ENCODE measurements at places on chromosomes 13 and 19.

DNA sequence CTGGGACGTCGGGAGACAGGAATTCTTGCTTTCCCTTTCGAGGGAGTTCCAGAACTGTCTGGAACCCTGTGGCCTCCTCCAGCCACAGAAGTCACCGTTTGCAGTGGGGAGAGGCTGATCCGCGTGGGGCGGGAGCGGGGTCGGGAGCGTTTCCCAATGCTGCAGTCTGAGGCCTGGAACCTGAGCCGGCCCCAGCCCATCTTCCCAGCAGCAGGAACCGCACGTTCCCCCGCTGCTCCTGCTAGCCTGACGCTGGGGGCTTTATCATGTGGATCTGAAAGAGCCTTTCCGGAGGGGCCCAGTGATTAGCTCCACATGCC is 13.4 kb downstream of the DPP9 start:
- no peak for DNase-seq

DNA sequence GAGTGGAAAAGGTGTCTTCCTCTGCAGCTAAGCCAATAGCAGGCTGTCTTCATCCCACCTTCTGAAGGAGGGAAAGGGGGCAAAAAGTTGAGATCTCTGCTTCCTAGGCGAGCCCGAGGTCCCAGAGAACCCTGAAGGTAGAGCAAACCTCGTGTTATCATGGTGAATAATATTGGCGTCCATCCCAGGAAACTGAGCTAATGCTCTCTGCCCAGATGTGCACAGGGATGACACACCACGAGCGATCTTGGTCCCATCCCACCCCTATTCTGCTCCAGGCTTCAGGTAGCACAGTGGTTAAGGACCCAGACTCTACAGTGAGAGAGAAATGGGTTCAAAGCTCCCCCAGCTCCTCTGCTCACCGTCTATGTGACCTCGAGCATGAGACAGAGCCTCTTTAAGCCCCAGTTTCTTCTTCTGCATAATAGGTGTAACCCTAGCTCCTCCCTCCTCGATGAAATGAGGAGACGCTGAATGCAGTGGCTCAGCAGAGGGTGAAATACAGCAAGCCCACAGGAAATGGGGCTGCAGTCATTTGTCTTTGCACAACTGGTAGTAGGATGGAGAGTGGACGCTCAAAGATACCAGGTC is 9.9 kb upstream of the CEACAM20 start:
- DNase-seq = no peak

GRCh38 chr13:108769213-108770070 is 140.0 kb downstream of the MYO16 start:
- no peak for DNase-seq

DNA sequence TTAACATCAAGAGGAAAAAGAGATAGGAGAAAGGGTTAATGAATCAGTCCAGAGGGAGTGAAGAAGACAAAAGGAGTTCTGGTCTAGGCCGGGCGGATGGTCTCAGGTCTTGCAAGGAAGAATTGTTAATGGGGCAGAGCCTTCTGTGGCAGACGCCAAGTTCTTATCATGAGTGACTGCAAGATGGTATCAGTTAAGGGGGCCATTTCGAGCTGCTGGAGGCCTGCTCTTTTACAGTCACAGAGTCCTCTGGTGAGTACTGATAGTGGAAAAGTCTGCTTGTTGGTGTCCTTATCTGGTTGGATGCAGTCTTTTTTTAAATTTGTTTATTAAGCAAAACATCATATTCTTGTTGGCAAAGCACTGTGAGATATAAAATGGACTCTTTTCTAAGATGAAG is 590.9 kb upstream of the SGCG start:
- no peak for DNase-seq

DNA sequence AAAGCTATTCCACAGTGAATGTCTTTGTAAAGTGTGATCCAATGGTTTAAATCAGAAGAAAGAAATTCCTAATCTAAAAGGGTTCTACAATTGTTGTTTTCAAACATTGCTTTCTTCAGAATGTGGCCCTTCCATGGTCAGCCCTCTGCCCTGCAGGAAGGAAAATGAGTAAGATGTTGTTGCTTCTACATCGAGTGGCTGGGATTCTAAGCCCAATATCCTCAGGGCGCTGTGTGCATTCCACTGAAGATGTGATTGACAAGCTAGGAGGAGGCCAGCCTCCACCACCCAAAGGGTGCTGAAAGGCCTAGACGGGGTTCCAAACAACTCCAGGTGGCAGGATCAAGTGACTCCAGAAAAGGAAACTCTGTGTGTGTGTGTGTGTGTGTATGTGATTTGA is 316.9 kb upstream of the TSHZ3 start:
- DNase-seq = no peak

GRCh38 chr19:12034198-12034597 is 1.3 kb downstream of the ZNF433 start:
- no peak for DNase-seq

DNA sequence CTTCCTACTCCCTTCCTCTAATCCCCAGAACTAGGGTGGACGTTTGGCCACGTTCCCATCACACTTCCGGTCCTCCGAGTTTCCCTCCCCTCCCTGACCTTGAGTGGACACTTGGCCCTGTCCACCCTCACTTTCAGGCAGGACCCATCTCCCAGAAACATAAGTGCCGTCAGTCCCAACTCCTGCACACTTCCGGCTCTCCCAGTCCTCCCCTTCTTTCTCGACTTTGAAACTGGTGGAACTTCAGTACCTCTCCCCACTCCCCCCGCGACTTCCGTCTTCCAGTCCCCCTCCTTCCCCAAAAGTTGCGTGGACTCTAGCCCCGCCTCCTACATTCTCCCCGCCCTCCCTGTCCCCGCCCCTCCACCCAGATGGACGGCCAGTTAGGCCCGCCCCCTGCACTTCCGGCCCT is 278 bp upstream of the ZNF274 start:
- peak; percentile 90 for DNase-seq

DNA sequence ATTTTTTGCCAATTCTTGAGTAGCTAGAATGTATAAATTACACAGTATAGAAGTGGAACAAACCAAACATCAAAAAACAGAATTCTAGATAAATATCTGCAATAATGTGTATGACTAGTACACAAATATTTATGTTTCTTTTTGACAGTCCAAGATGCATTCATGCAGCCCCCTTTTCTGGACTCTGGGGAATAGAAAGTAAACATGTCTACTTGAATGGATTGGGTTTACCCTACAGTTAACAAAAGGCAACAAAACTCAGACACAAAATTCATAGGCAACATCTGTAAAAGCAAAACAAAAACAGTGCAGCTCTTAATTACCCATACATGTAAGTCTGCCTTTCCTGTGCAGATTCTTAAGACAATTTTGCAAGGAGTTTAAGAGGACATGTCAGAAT is 419.4 kb upstream of the DACH1 start:
- no peak for DNase-seq

GRCh38 chr13:30880856-30881155 is 25.3 kb upstream of the MEDAG start:
- no peak for DNase-seq

- no peak for DNase-seq
Measured at GRCh38 chr19:44682807-44683206, 11.5 kb downstream of the CEACAM19 start.

- no peak for DNase-seq
Measured at GRCh38 chr13:39023316-39023715, 14.6 kb downstream of the PROSER1 start.

DNA sequence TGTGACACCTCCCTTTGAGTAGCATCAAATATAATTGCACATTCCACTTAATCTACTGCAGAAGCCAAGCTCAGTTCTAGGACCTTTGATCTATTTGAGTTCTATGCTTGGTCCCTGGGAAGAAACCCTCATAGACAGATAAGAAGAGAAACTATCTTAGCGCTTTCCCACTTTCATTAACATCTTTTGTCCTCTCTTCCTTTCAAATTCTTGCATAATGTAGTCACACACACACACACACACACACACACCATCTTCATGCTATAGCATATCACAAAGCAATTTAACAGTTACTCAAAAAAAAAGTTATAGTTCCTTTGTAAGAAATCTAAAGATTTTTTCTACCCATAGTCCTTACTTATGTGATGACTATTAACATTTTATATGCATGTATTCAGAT is 735.9 kb upstream of the PCDH9 start:
- no peak for DNase-seq

DNA sequence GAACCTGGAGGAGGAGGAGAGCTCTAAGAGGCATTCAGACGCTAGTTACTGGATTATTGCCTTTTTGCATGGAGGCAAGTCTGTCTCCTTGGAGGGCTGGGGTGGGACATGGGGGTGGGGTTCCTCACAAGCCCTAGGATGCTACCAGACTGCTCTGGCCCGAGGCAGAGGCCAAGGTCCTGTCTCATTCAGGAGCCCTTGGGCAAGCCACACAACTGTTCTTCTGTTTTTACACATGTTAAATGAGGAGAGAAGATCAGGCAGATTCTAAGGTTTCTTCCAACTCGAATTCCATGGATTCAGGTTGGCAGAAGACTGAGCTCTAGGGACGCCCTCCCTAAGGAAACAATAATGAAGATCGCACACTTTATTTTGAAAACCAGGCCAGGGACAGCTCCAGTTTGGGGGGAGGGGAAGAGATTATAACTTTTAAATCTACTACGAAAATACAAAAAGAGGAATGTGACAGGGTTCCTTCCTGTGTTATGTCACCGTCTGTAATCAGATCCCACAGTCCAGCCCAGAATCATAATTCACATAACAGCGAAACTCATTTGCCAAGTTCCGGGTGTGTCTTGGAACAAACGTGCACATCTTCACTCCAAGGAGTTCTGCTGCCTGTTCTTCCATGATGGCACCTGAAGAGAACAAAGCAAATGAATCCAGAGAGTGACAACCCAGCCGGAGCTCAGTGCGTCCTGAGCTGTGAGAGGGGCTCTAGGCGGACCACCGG is 25.2 kb downstream of the IL17D start:
- no peak for DNase-seq

GRCh38 chr19:49680421-49681351 is 3.6 kb downstream of the PRMT1 start:
- DNase-seq = peak; percentile 58

- DNase-seq = no peak
Measured at GRCh38 chr13:92575777-92576176, 650.8 kb upstream of the GPC6 start.

DNA sequence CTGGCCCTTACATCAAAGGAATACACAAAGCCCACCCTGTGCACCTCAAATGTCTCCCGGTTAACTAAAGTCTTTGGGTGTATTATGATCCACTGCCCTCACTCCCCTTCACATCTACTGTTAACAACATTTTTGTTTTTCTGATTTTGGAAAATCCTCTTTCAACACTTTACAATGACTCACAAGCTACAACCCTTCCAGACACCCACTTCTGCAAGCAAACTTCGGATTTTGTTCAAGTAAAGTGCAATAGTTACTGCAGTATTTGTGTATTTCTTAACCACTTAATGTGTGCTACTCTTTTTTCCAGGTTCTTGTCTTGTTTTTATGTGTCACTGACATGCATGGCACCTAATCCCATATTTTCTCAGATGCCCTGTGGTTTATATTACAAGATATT is 101.1 kb downstream of the EDNRB start:
- no peak for DNase-seq

GRCh38 chr19:42269478-42270345 is 660 bp downstream of the CIC start:
- no peak for DNase-seq

DNA sequence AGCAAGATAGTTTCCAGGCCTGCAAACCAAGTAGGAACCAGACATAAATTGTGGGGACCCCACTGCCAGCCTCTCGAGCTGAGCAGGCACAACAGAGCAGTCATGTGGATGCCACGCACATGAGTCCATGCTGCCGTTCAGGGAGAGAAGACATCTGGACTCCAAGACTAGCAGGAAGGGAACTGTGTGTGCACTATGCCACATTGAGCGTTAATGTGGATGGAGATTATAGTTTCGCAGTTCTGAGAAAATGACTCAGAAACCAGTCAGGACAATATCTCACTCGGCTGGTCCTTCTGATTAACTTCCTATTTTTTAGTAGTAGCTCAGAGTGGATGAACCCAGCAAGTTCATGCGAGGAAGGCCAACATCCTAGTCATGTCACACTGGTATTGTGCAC is 124.9 kb downstream of the CRYL1 start:
- peak; percentile 64 for DNase-seq

- DNase-seq = no peak
Measured at GRCh38 chr19:996051-996838, 4.0 kb upstream of the GRIN3B start.

- no peak for DNase-seq
Measured at GRCh38 chr19:28915202-28915601, 297.7 kb downstream of the UQCRFS1 start.

GRCh38 chr19:28429356-28429755 is 783.6 kb downstream of the UQCRFS1 start:
- DNase-seq = no peak

GRCh38 chr13:67075239-67075638 is 154.9 kb downstream of the PCDH9 start:
- DNase-seq = no peak

DNA sequence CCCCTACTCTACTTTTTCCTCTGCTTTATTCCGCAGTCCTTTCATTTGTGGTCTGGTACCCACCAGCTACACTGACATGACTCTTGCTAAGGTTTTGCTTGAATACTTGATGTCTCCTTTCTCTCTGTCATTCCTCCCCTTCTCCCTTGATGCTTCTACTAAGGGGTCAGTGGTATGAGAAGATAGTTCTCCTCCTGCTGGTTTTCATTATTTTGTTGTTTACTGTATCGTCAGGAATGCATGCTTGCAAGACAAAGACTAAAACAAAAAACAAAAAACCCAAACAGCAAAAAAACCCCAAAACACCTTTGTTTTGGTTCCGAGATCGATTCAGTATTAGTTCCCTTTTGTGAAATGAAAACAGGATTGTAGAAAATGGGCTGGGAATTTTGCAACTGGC is 59.5 kb downstream of the PCCA start:
- DNase-seq = no peak

- DNase-seq = no peak
Measured at GRCh38 chr13:105972306-105972721, 563.1 kb downstream of the EFNB2 start.

DNA sequence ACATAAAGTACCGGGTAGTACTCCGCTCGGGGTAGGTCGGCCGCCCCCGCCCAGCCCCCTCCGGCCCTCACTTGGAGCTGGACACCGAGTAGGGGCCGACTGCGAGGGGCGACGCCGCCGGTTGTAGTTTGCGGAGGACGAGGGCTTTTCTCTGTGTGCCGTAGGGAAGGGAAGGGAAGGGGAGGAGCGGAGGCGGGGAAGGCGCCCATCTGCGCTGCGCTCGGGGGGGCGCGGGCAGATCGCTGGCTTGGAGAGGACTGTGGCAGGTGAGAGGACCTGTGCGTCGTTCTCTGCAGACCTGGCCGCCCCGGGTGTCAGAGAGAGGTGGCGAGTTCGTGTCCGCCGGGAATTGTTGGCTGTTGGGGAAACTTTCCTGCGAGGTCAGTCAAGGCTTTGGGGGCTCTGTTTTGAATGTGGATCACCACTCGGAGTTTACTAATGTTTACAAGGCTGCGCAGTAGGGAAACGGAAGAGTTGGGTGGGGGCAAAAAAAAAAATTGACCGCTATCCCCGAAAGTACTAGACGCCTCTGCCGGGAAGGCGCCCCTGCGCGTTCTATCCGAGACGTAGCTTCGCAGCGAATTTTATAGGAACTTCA is 1.4 kb downstream of the ING1 start:
- peak; percentile 40 for DNase-seq

GRCh38 chr13:113607889-113608635 is 23.5 kb downstream of the TFDP1 start:
- no peak for DNase-seq
